ENCODE measurements at places on chromosomes 4 and X.

GRCh38 chr4:9918484-9918883, 102.8 kb downstream of the SLC2A9 start:
- no peak for DNase-seq

- DNase-seq, result no peak
These were observed 1263.6 kb downstream of the C4orf33 start for GRCh38 chr4:130359542-130359941.

DNA sequence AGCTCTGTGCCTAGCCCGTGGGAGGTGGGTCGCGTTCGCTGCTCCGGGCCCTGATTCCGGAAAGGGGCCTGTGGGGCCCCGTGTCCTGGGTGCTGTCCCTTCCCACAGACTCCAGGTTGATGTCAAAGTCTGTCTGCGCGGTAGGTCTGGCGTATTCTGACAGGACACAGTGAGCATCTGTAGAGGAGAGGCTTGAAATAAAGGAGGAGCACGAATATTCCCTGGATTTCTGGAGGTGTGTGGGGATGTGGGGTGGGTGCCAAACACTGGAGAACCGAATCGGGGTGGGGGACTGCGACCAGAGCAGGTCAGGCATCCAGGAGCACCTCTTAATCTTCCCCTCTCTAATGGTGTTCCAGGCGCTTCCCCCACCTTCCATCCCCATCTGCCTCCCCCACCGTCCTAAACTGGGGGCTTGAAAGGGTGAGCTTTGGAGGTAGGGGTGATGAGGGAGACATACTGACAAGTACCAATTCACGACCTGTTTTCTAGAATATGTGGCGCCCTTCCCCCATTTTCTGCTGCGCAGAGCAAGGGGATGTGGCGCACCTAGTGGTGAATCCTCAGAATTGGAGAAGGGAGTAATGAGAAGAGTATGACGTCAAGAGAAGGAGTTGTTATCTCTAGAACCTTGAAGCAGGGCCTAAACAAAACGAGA, 877 bp downstream of the GPRASP1 start:
- peak; percentile 33 for DNase-seq

GRCh38 chrX:135396566-135396965, 25.2 kb upstream of the SMIM10L2A start:
- DNase-seq, result no peak

DNA sequence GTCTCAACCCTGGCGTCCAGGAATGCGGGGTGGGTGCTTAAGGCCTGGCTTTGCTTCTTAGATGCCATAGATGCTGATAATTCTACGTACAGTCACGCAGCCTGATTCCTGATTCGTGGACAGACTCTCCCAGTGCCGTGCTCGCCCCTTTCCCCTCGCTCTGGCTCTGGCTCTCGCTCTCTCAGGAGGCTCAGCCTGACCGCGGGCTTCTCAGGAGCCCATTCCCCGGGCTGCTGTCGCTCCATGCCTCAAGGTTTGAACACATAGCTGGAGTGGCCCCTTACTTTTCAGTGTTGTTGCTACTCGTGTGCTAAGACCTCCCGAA, 59.2 kb upstream of the ZC4H2 start:
- peak; percentile 80 for DNase-seq

DNA sequence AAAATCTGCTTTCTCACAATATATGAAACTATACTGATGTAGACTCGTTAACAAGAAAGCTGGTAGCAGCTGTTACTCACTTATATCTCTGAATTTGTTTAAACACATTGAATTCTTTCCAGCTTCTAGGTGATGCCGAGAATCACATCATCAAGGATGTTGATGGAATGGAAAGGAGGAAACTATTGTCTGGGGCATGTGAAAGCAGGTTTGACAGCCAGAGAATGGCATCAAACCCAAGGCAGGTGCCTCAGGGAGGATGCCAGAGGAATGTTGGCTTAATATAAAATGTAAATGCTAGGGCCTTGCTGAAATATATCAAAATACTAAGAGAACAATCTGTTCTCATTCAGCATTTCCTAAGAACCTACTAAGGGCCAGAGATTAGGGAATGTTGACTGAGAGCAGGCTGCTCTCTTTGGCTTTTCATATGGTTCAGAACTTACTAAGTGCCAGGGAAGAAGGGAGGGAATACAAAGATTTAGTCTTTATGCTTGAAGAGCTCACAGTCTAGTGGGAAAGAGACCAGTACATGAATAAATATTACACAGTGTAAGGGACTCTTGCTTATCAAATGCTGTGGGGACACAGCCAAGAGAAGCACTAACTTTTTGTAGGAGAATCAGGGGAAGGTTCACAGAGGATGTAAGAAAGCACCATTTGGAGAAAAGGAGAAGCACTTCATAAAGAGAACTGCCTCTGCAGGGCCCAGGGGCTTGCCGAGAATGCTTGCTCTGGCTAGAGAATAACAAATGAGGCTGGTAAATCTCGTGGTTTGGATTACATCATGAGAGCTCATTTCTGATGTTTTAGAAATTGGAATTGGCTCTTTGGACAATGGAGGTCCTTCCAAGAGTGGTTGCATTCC, 14.7 kb downstream of the SLIT2 start:
- DNase-seq, result no peak

DNA sequence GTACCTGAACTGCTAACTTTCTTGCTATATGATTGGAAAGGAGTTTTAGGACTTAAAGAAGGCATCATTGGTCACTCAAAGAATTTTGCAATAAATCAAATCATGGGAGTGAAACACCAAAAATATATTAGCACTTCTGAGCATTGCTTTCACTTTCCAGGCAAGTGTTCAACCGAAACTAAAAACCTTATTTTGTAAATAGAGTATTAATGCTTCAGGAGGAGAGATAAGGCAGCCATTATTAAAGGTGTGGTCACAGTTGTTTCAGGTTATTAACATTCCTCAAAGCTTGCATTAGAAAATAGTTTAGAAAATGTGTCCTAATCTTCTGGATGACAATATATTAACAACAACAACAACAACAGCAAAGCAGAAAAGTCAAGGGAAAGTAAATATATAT, 92.3 kb upstream of the TLL1 start:
- no peak for DNase-seq

- DNase-seq, result no peak
These were observed 977.8 kb downstream of the FSTL5 start for GRCh38 chr4:161186012-161186411.

DNA sequence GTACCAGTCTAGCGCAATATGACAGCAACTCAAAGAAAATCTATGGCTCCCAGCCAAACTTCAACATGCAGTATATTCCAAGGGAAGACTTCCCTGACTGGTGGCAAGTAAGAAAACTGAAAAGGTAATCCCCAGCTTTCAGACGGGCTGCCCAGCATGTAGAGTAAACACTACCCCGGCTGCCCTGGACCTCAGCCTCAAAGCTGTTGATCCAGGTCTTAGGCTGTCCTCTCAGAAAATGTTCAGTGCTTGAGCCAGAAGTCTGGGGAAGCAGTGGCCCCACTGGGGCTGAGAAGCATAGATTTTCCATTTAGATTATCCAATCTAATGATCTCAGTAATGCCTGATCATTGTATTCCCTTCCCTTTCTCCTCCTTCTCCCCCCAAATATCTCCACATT, 21.9 kb downstream of the BMX start:
- DNase-seq, result no peak

- DNase-seq, result no peak
These were observed 23.2 kb downstream of the VEGFC start for GRCh38 chr4:176769514-176769913.

DNA sequence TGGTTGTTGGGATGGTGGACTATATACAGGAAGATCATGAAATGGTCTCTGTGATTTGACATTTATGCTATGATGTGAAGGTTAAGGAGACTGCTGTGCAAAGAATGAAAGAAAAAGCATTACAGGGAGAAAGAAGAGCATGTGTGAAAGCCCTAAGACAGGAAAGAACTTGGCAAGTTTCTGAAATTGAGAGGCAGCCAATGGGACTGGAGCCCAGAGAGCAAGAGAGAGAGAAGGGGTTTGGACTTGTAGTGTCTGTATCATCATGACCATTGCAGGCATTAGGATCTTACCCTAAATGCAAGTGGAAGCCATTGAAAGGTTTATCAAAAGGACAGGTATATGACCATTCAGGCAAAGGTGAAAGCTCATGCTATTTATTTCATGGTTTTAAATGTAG, 147.1 kb downstream of the NAA11 start:
- DNase-seq, result no peak

GRCh38 chrX:139850968-139851367, 81.9 kb downstream of the ATP11C start:
- no peak for DNase-seq

- DNase-seq, result no peak
These were observed 49.6 kb downstream of the RRAGB start for GRCh38 chrX:55767100-55767499.

DNA sequence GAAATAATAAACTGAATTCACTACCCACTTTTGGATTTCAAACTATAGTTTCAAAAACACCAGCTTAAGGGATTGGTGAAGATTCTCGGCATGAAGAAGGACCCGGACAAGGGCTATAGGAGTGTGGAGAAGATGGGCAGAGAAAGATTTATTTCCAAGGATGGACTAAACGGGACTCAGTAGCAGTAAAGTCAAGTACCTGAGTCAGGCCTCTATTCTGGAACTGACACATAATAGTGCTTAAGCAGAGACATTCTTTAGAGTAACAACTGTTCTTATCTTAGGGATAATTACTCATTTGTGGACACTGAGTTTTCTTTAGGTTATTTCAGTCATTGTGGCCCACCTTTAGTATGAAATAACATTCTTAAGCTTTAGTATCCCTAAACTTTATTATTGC, 134.6 kb downstream of the GATB start:
- DNase-seq, result no peak

DNA sequence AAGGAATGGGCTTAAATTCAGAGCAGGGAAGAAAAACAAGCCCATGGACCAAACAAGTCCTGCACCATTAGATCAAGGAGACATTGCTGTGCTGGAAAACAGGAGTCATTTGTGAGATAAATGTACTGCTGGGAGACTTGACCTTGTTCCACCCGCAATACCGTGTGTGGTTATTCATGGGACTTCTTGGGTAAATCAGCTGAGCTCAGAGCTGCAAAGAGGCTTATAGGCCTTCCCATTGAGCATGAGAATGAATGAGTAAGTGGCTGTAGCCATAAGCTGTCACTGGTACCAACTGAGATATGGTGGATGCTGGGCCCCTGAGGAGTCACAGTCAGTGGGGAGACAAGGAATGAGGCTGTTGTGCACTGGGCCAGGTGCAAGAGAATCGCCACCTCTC, 2.3 kb upstream of the CYTL1 start:
- no peak for DNase-seq

GRCh38 chr4:115514675-115515074, 401.3 kb upstream of the NDST4 start:
- no peak for DNase-seq

DNA sequence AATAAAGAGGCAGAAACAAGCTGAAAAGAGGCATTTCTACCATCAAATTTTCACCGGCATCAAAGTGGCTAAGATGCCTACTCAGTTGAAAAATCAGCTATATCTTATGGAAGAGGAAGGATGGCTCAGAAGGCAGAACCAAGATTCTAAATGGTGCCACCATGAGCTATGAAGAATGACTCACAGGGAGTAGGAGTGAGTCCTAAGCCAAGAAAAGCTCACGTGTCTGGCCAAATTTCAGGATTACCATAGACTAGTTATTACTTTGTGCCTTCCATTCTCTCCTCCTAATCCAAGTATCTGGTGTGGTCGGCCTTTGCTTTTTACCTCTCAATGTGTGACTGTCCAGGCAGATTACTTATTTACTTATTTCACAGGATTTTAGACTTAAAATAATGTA, 54.8 kb downstream of the BMP3 start:
- DNase-seq, result no peak

DNA sequence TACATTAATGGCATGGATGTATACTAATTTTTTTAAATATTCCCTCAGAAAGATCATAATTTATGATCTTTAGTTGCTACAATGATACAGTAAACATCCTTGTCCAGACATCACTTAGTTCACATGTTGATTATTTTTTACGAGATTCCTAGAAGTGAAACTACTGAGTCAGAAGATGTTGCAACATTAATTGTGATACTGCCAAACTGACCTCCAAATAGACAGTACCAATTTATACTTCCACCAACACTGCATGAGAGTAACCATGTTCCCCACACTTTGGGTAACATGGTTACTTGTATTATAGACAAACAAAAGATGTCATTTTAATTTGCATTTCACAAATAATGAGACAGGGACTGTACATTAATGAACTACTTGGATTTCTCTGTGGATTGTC, 19.6 kb downstream of the RCHY1 start:
- no peak for DNase-seq

GRCh38 chrX:52034211-52034610, 34.8 kb downstream of the MAGED4B start:
- DNase-seq, result no peak

DNA sequence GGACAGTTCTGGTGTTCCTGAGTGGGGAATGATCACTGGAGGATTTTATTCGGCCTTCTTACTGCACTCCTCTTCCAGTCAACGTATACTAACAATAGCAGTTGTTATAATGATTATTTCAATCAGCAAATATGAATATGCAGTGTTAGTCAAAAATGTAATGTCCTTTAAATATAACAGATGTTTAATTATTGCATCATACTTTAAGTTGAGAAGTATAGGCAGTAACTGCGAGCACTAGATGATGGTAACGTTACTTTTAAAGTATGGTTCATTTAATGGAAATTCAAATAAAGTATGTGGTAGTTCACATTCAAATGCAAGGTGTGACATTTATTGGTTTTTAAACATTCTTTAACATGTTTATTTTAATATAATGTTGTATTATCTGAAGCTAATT, 5.5 kb upstream of the BLTP1 start:
- no peak for DNase-seq

GRCh38 chr4:174934360-174934759, 16.2 kb downstream of the ADAM29 start:
- no peak for DNase-seq

- DNase-seq, result no peak
These were observed 133.7 kb downstream of the ANK2 start for GRCh38 chr4:113183032-113183605.

Data from NCI-H524 (cell line).